ENCODE measurements at places on chromosomes 5 and 9. TPM values are rescaled to one million over a fixed set of nuclear protein-coding genes. Genes with fewer than 3 reads are reported as not detected.

Gene ACSL6
- total RNA-seq = not detected

Gene KIF24
- 1.8 TPM for total RNA-seq

Gene RAB3C
- total RNA-seq = not detected

Gene ANKRD34B
- total RNA-seq = not detected

Gene CCDC69
- 10.5 TPM for total RNA-seq

Gene SECISBP2
- 30.6 TPM for total RNA-seq

Gene LOX
- 317 TPM for total RNA-seq

Gene PTGER4
- total RNA-seq = 10.6 TPM

Gene SH3GL2
- total RNA-seq = 0.29 TPM

Gene GGTA1
- total RNA-seq = not detected

Gene OLFML2A
- total RNA-seq = 27.1 TPM

Gene SPATA31A3
- not detected for total RNA-seq

Gene ZBTB34
- total RNA-seq = 7.6 TPM

Gene TEK
- 8.3 TPM for total RNA-seq

Gene NSUN2
- 39.4 TPM for total RNA-seq

Gene GADD45G
- total RNA-seq = 0.88 TPM

Gene SPOCK1
- 221 TPM for total RNA-seq

Gene GARIN3
- not detected for total RNA-seq

All from osteoblast (primary cell).